ENCODE measurements at places on chromosomes 7 and 10.

DNA sequence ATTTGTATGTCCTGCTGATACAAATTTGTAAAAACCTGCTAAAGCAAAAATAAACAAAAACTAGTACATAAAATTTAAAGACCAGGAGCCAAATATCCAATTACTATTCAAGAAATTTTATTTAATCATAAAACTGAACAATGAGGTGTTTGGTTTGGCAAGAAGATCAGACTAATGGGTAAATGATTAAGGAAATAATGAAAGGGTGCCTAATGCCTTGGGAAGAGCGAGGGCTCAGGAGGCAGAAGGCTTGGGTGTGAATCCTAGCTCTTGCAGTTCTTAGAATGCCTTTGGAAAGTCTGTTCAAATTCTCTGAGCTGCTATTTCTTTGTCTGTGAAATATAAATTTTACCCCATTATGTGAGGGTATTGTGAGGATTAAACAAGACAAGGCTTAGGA, 32.4 kb downstream of the NAPEPLD start:
- no peak for DNase-seq

GRCh38 chr7:50627824-50628361, 62.7 kb upstream of the DDC start:
- no peak for DNase-seq

- no peak for DNase-seq
Observed at GRCh38 chr7:29607889-29608288, 44.3 kb downstream of the PRR15 start.

- no peak for DNase-seq
Observed at GRCh38 chr10:61870526-61870895, 31.0 kb upstream of the ARID5B start.

Measured in NCI-H526 (cell line).